ENCODE measurements at places on chromosomes 12 and 14.

DNA sequence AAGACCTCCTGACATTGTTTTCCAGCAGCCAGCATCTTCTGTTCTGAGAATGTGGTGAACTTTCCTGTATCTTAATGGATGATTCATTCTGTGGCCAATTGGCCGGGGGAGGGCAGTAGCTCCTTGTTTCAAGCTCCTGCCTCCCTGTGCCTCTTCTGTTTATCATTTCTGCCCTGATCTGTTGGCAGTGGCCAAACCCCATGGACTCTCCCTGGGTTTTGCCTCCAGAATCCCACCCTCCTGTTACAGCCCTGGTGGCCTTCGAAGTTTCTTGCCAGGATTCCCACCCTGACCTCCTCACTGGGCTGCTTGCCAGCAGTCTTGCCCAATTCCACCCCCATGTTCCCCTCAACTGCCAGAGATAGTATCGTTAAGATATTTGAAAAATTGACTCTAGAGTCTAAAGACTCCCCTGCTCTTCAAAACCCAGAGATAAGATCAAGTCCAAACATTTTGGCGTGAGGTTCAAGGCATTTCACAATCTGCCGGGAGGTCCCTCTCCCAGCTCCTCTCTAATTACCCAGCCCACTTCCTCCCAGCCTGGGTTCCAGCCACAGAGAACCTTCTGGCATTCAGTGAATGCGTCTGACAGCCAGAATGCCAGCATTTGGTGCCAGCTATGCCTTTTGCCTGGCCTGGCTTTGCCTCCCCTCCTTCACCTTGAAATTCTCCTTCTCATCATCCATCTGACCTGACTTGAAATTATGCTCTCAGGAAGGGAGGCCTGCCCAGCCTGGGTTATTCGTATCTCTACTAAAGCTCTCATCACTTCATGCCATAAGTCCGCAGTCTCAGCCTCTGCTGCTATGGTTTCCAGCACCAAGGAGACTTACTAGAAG is 37.7 kb upstream of the TXNRD1 start:
- no peak for DNase-seq

GRCh38 chr12:72135021-72135301 is 137.2 kb upstream of the TRHDE start:
- no peak for DNase-seq

DNA sequence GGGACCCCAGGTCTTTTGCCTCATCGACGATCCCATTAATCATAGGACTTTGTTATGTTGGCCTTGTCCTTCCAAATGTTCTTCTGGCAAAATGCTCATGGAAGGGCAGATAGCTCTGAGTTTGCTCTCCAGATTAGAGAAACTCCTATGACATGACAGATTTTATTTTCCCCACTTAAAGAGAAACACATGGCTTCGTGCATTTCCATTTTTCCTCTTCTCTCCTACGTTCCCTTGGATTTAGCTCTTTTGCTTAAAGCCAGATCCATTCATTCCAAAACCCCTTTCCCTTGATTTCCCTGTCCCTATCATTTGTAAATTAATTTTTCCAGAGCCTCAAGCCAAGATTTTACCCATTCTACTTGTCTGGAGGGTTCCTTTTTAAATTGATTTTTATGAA is 2.9 kb downstream of the PRIMA1 start:
- no peak for DNase-seq

- no peak for DNase-seq
Observed at GRCh38 chr12:55717011-55718007, 1.5 kb downstream of the BLOC1S1 start.

DNA sequence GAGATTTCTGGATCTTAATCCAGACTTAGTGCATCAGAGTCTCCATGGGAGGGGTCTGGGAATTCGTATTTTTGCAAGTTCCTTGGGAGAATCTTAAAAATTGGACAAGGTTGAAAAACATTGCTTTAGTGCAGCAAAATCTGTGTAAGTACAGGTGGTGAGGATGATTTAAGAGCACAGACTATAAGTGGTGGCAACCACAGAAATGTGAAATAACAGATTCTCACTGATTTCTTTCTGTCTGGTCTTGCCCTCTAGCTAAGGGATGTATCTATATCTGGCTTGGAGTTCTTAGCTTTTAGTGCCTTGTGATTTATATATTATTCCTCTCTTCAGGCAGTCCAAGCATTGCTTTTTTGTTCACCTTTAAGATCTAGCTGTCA is 116.2 kb downstream of the DIP2B start:
- no peak for DNase-seq

DNA sequence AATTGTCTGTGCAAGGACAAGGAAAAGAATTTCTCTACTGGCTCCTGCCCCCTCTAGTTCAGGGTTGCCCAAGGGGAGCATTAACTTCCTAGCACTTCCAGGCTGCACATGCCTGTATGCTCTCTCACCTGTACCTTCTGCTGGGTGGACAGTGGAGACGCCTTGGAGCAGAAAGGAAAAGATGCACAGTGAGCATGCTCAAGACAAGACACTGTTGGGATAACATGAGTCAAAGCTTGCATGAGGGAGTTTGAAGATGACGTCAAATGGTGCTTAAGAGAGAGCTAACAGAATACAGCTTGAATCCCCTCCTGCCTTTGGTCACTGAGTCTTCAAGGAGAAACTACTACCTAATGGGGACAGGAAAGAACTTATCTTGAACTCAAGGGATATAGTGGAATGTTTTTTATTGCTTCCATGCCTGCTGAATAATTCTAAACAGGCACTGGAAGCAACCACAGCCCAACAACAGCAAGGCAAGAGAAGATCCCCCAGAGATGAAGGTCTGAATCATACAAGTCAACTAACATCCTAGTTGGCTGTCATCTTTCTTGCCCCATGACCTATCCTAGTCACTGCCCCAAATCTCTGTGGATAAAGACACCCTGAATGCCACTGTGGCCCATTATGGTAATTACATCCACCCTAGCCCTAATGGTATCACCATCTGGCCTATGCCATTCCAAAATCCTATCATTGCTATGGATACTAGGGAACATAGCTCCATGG is 23.5 kb downstream of the RPS6KA5 start:
- DNase-seq: no peak

GRCh38 chr12:121801595-121802484 is 2.0 kb upstream of the SETD1B start:
- no peak for DNase-seq

Data from activated T-cell treated with anti-CD3 and anti-CD28 coated beads for 24 hours (primary cell).